ENCODE measurements at places on chromosomes 7 and 10.

DNA sequence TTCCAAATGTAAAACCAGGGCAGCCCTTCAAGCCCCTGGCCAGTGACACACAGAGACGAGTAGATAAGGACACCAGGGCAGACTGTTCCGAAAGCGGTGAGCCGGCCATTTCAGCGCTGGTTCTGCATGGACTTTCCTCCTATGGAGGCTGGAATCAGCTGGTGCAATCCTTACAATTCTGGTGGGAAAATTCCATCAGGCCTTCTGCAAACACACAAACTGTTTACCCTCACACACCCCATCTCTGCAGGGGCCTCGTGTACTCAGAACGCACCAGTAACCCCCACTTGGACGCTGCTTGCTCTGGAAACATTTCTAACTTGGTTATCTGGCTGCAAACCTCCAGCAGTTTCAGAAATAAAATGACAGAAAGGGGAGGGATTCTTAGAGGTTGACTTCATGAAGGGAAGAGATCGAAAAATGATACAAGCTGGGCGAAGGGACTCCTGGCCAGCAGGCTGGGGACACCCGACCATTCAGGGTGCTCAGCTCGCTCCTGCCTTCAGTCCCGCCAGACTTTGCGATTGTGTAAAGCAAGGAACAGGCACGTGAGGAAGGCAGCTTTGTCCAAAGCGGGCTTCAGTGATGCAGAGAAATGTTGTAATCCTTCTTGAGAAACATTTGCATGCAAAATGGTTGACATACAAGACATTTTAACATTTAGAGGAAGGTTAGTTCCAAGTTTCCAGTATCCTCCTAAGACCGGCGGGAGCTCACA, 19.7 kb upstream of the SHH start:
- no peak for DNase-seq

DNA sequence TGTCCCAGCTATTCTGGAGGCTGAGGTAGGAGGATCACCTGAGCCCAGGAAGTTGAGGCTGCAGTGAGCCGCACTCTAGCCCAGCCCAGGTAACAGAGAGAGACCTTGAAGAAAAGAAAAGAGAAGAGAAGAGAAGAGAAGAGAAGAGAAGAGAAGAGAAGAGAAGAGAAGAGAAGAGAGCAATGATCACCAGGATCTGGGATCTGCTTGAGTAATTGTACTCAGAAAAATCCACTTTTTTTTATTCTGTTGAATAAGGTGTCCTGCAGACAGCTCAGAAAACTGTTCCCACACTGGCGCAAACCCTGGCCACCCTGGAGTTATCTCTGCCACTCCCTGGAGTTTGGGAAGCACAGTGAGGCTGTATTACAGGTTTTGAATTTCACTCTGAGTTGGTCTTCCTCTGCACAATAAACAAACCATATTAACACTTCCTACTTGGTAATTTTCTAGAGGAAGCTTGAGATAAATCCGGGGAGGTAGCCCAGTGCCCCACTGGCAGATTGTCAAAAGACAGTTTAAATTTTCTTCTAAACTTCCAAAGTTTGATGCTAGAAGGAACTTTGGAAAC, 9.6 kb upstream of the OAT start:
- no peak for DNase-seq

DNA sequence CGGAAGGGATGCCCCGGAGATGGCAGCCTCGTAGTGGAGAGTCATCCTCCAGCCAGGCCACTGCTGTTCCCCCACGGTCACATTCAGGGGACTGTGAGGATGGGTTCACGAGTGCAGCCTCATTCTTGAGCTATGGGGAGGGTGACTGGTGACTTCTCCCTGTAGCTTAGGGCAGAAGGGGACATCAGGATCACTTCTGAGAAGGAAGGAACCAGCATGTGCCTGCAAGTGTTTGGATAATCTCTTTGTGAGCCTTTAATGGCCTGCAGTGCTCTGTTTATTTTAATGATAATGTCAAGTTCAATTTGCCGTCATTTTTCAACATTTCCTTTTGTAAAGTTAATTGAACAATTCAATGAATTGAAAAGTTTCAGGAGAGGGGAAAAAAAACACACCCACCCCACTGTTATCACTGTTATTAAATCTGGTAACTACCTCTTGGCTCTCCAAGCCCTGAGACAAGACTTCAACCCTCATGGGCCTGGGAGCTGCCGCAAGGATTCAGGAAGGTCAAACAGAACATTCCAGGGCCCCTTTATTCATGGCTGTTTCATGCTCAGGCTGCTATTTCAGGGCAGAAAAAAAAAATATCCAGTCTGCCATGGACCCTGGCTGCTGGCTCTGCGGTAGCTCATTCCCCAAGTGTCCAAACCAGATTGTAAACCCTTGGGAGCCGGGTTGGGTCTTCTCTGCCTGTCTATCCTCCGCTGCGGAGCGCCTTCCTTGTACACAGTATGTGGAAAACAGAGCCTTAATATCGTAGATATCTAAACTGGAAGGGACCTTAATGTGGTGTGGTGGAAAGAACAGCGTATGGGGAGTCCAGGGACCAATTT, 100.4 kb downstream of the CDH23 start:
- no peak for DNase-seq

GRCh38 chr7:494906-495305, 24.7 kb downstream of the PDGFA start:
- DNase-seq, result no peak

- no peak for DNase-seq
Observed at GRCh38 chr10:63197344-63198092, 64.4 kb downstream of the NRBF2 start.

DNA sequence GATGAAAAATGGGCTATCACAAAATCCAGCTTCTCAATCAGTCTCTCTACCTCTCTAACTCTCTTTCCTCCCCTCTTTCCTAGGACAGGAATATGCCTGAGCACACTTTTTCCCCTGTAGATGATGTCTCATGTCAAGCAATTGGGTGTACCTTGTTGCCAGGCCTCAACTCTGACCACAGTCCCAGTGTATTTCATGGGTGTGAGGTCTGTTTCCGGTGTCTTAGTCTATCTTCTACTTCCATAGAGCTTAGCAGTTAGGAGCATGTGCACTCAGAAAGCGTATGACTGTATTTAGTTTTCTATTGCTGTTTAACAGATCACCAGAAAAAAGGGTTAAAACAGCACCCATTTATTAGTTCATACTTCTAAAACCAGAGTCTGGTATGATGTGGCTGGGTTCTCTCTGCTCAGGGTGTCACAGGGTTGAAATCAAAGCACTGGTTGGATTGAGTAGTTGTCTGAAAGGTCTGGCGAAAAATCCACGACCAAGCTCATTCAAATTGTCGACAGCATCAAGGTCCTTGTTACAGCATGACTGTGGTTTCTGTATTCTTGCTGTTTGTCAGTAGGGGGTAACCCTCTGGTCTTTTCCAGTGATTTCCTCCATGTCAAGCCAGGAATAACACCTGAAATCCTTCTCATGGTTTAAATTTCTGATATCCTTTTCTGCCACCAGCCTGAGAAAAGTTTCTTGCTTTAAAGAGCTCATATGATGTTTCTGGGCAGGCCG, 130.0 kb downstream of the THSD7A start:
- DNase-seq, result no peak

GRCh38 chr10:61758433-61758832, 95.7 kb downstream of the CABCOCO1 start:
- DNase-seq, result no peak

DNA sequence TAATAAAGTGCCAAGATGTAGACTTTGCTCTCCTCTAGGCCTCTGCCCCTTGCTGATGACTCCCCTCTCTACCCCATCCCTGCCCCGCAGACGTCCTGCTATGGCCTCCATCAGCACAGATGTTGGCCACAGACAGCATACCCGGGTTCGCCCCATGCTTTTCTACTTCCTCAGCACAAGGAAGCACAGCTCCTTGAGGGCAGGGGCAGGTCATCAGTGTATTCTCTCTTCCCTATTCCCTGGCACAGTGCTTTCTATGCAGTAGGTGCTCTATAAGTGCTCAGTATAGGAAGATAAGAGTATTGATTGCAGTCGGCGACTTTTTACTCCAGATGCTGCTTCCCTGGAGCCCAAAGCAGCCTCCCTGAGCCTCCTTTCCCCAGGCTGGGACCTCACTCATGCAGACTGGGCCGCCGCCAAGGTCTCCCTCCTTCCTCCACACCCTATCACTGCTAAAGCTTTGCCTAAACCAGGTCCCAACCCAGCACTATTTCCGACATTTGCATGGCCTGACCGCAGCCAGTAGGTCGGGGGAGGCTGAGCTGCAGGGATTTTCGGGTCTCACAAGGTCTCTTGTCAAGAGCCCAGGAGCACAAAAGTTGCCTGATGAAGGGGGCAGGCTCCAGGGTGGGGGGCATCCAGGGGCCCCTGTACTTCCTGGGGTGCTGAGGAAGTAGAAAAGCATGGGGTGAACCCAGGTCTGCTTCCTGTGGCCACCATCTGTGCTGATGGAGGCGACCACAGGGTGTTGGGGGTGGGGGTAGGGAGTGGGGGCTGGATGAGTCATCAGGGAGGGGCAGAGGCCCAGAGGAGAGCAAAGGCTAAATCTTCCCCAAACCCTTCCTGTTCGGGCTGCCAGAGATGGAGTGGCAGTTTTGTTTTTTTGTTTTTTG, 8.0 kb downstream of the CALHM3 start:
- peak; percentile 24 for DNase-seq
